RCC 7860 (cell line): ENCODE measurements at places on chromosomes 5 and 9.

- DNase-seq: no peak
Observed at GRCh38 chr5:39100301-39100850, 26.2 kb upstream of the RICTOR start.

DNA sequence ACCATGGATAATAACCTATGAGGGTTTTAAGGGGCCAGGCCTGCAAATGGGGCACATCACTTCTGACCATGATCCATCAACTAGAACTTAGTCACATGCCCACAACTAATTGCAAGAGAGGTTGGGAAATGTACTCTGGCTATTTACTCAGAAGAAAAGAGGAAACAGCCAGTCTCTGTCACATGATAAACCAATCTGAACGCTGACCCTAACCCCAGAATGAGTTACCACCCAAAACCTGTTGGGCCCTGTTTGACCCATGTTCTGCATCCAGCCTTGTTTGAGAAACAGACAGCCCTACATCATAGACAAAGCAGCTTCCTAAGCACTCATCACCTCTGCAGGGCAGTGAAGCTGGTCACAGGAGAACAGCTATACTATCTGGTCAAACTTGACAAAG is 5.8 kb downstream of the MACROH2A1 start:
- DNase-seq: no peak

DNA sequence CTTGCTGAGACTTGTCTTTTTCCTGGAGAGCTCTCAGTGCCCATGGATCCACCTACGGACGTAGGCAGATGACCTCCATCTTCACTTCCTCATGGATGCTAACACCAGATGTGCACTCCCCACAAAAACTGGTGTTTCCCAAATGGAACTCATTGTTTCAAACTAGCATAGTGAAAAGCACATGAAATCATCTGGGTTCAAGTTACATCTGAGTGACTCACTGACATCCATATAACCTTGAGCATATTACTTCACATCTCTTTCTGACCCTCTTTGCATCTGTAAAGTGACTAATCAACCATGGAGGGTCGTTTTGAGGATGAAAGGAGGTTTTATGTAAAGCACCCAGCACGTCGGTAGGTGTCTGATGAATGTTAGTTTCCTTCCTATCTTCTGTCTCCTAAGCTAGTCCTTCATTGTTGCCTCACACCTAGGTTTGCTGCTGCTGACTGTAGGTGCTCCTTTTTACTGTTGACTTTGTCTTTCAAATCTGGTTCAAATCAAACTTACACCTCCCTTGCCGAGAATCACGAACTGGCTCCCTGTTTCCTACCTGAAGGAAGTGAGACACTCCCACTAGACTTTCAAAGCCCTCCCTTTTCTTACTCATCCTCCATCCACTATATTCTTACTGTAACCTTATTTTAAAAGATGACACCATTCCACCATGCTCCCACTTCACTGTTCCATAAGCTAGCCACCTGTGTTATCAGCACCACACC is 10.3 kb downstream of the OCLN start:
- DNase-seq: no peak

DNA sequence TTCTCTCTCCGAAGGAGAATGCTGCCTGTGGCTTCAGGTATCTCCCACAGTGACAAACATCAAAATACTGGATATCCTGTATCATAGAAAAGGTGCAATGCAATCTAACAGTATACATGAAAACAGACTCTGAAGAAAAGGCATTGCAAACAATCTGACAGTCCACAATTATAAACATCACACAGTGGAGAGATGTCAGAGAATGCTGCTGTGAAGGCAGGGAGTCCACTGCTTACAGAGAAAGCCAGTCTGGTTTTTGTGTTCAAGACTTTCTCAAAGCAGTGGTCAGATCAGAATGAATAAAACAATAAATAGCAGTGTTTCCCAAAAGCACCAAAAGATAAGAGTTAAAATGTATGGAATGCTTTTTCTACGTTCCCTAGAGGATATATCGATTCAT is 28.7 kb downstream of the TTC23L start:
- DNase-seq: no peak

GRCh38 chr5:1341863-1342262 is 3.0 kb downstream of the CLPTM1L start:
- DNase-seq: no peak

DNA sequence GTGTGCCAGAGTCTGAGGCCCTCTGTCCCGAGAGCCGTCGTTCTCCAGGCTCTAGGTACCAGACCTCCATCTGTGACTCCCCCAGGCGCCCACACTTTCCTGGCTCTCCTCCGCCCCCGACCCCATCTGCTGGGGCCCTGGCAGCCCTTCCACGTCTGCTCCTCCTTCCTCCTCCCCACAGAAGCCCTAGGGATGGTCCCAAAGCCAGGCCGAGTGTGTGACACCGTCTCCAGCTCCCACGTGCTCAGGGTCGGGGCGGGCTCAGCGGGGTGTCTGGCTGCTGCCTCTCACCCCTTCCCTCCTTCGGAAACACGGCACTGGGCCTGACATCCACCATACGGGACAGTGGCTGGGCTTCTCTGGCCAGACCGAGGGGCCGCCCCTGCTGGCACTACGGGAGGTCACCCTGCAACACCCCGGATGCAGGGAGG is 20.5 kb upstream of the SLC6A19 start:
- DNase-seq: no peak

GRCh38 chr5:852018-852417 is 1.2 kb upstream of the ZDHHC11 start:
- no peak for DNase-seq

- no peak for DNase-seq
Observed at GRCh38 chr9:87831159-87831558, 51.5 kb upstream of the SPATA31E1 start.

DNA sequence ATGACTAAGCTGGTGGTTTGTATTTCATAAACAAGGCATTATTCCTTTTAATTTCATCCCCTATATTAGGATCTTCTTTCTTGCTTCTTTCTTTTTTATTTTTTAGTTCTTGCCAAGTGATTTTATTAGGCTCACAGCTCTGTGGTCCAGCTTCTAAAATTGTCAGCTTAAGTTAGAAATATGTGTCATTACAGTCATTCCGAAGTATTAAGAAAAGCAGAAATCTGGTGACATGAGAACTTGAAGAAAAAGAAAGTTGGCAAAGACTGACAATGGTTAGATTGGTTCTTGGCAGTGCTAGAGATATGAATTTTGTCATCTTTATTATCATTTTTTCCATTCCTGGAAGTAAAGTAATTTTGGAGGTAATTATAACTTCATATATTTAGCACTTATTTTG is 166.5 kb upstream of the PRR16 start:
- DNase-seq: no peak

- DNase-seq: no peak
Observed at GRCh38 chr9:135392511-135392910, 87.1 kb upstream of the PPP1R26 start.

- no peak for DNase-seq
Observed at GRCh38 chr5:157473383-157474320, 13.6 kb downstream of the NIPAL4 start.

DNA sequence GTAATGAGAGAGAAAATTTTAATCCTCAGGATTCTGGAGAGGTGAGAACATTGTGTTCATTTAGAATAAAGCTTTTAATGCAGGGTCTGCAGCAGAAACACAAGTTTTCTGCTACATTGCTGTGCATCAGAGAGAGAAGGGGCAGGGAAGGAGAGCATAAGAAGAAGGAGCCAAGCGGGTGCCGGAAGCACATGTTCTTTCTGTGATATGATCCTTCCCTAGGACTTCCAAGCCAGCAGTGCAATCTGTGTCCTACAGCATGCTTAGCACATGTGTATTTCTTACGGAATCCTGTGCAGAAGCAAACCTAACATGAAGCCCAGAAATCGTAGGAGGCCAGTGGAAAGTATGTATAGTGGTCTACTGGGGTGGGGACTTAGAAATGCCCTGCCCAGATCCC is 458.3 kb upstream of the BRINP1 start:
- DNase-seq: no peak
